ENCODE measurements at places on chromosomes 6 and 20.

DNA sequence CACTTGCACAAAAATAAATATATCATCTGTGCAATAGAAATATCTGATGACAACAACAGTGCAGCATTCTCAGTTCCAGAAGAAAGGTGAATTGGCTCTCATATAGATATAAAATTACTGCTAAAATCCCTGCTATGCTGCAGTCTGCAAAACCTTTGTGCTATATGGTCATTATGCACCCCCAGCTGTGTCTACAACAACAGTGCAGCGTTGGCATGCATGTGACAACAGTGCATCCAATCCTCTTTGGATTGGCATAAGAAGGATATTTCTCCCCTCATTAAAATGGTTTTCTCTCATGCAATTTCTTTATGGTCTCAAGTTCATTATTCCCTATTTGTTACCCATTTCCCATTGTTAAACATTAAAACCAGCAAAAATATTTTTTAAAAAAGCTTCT, 23.1 kb downstream of the OR2B6 start:
- no peak for DNase-seq

- no peak for DNase-seq
Measured at GRCh38 chr6:31972709-31973350, 892 bp upstream of the DXO start.

DNA sequence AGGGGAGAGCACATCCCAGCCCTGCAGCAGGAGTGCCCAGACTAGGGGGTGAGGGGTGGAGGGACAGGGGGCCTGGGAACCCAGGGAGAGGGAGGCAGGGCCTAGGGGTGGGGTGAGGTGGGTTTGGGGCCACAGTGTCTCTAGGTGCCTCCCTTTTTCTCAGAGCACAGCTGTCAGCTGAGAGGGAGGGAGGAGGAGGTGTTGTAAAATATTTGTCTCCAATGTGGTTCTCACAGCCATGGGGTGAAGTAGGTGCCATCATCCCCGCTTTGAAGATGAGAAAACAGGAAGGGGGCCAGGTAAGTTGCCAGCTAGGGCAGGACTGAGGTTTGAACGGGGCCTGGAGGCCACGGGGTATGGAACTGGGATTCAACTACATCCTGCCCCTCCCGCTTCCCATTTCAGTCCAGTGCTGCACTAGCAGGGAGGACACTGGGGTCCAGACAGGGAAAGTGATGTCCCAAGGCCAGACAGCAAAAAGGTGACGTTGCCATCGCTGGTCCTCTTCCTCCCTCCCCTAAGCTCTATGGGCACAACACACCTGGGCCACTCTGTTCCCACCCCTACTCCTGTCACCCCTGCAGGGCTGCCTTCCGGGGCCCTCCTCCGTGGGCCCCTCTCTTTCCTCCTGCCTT, 20.3 kb downstream of the PACSIN1 start:
- no peak for DNase-seq

GRCh38 chr6:129680633-129681032, 29.3 kb downstream of the ARHGAP18 start:
- DNase-seq, result no peak

GRCh38 chr6:31156641-31157040, 961 bp downstream of the CCHCR1 start:
- no peak for DNase-seq

- DNase-seq, result peak; percentile 76
Measured at GRCh38 chr6:128932061-128932460, 49.1 kb downstream of the LAMA2 start.

- no peak for DNase-seq
Measured at GRCh38 chr6:37549558-37549957, 49.9 kb upstream of the CCDC167 start.

DNA sequence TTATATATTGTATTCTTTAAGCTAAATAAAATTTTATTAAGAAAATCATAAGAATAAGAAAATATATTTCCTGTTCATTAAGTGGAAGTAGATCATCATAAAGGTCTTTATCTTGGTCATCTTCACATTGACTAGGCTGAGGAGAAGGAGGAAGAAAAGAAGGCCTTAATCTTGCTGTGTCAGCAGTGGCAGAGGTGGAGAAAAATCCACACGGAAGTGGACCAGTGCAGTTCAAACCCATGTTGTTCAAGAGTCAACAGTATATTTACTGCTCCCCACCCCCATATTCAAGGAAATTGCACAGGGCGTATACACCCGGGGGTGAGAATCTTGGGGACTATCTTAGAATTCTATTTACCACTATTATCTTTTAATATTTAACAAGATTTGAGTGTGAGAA, 178.6 kb upstream of the SCGN start:
- no peak for DNase-seq

DNA sequence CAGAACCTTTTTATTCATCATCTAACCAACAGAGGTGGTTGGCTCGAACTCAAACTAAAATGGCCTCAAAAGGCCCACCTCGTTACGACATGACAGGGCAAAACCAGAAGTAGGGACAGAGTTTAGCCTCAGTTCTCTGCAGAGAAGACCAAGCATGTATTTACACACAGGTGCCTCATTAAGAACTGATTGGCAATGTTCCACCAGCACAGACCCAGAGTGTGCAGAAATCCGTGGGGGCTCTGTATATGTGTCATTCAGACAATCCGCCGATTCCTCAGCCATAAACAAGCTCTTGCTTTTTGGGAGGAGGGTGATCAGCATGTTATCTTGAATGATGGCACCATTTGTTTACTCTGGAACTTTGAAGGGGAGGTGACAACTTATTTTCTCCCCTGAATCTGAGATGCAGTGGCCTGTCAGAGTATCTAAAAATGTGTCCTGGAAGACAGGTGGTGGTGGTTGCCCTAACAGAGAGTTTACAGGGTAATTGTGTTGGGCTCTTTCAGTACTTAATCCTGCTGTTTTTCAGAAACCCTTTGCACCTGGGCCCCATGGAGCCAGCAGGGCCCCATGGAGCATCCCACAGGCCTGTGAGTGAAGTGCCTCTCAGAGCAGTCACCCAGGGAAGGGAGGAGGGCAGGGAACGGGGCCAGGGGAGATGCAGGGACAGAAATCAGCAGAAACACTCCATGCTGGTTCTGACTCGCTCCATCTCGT, 29.1 kb upstream of the C20orf203 start:
- DNase-seq, result no peak

- peak; percentile 22 for DNase-seq
Measured at GRCh38 chr20:57939499-57939898, 229.7 kb upstream of the PMEPA1 start.

DNA sequence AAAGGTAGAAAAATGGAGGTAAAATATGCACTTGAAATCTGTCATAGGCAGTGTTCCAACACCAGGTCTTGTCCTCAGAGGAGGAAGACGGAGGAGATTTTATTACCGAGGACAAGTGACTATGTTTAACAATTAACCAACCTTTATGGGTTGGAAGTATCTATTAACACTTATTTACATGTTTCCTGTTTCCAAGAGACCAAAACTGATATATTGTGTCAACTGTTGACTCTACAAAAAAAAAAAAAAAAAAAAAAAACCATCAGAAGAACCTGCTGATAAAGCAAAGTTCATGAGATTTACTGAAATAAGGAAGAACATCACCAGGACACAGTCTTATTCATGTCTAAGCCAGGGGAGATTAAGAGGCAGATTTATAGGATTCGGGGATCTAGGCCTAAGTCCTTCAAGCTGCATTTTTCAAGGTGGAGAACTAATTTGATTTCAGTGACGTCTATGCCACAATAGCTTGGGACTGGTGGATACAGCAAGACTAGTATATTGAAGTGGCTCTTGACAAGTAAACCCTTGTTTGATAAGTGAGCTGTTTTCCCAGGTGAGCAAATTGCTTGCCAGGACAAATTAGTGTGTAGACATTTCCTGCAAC, 126.6 kb upstream of the NAA20 start:
- DNase-seq, result no peak

DNA sequence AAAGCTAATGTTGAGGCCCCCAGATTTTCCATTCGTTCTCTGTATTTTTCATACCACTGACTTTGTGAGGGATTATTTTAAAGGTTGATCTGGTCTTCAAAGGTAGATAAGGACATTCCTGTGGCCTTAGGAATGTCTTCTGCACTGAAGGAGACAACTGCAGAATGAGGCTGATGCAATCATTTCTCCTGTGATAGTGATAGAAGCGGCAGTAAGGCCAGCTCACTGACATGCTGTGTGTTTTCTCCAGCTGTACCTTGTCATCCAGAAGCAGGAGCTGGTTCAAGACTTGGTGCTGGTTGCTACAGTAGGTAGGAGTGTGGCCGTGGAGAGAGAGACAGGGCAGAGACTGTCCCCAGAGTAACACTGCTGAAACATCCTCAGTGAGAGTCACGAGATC, 53.8 kb downstream of the DCBLD1 start:
- no peak for DNase-seq
